ENCODE measurements at places on chromosomes 6 and 20.

DNA sequence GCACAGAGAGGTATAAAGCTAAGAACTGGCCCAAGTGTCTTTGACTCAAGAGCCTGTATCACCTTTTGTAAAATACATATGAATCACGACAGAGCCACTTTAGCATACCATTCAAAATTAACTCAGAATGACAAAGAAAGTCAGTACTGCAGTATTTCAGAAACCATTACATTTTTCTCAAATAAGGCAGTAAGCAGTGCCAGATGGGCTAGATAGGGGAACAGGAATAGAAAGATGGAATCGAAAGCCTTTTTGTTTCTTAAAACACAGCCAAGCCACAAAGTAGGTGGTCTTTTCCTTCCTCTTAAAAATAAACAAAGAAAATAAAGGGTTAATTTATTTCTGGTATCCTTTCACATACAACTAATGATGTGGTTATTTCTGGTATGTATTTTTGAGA lies 10.3 kb downstream of the CLDN20 start:
- no peak for DNase-seq

- DNase-seq, result no peak
Observed at GRCh38 chr6:150185732-150186117, 42.9 kb downstream of the PPP1R14C start.

- no peak for DNase-seq
Observed at GRCh38 chr20:36904690-36905089, 28.8 kb downstream of the TLDC2 start.

DNA sequence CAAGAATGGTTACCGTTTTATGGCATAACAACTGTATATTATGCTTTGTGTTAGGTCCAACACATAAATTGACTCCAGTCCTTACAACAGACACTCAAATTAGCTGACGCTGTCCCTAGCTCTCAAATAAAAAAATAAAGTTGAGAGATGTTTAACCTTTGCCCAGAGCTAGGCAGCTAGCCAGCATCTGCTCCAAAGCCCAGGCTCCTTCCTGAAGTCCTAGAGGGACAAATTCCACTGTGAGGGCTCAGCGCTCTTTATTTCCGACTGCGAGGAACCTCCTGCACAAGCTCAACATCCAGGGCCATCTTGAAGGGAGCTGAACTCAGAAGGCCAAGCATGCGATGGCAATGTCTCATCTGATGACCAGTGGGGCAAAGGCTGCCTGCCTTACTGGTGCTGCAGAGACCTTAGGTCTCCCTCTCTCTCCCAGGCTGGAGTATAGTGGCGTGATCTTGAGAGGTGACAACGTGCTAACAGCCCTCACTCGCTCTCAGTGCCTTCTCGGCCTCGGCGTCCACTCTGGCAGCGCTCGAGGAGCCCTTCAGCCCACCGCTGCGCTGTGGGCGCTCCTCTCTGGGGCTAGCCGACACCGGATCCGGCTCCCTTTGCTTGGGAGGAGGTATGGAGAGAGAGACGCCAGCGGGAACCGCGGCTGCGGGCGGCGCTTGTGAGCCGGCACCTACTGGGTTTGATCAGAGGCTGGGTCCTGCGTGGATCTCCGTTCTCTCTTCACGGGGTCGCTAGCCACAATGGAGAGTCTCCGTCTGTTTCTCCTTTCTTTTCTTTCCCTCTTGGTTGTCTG lies 24.7 kb upstream of the GFOD1 start:
- no peak for DNase-seq

DNA sequence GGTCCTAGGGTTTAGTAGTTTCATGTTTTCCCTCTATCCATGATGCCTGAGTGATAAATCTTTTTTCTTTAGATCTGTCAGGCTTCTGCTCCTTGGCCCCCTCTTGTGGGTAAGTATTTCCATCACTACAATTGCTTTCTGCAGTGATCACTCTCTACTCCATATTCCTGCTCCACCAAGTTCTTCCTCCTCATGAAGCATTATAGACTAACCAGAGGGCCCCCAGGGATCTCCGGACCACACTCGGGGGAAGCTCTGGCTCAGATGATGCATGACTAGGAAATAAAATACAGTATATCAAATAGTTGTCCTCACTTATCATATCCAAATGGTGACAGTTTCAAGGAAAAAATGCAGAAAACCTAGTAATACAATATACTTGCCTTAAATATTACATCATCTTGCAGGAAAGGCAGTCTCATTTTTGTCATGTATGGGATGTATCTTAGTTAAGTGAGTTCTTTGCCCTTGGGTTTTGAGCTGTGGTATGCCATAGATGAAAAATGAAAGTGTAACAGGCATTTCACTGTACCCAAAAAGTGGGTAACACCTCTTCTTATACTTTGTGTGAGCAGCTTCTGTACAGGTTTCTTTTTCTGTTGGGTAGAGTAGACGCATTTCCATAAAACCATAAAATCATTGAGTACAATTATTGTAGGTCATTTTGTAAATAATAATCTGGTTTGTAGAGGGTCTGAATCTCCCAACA lies 200.9 kb upstream of the EYA4 start:
- DNase-seq, result no peak

- no peak for DNase-seq
Observed at GRCh38 chr6:106512968-106513574, 116.2 kb downstream of the RTN4IP1 start.

DNA sequence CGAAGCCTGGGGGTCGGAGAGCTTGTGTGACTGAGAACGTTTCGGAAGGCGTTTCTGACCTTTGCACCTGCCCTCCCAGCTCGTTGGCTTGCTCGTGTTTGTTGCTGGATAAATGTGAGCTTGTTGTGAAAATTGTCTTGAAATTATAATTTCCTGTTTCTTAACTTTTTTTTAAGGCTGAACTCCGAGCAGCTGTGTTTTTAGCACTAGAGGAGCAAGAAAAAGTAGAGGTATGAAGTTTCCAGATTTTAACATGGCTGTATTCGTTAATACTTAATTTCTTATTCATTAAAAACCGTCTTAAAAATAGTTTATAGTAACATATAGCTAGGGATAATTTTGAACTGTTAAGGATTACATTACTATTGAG lies 672 bp downstream of the CEP43 start:
- DNase-seq, result no peak

- DNase-seq, result no peak
Observed at GRCh38 chr6:38064431-38064830, 244.9 kb downstream of the ZFAND3 start.

- DNase-seq, result no peak
Observed at GRCh38 chr6:40044196-40044595, 109.9 kb upstream of the MOCS1 start.

Data from CD4-positive, alpha-beta T cell treated with Interleukin-1 beta for 1 hour (primary cell).